Esophagus squamous epithelium (tissue), 5 donors: ENCODE measurements at places on chromosomes 7 and 10.

DNA sequence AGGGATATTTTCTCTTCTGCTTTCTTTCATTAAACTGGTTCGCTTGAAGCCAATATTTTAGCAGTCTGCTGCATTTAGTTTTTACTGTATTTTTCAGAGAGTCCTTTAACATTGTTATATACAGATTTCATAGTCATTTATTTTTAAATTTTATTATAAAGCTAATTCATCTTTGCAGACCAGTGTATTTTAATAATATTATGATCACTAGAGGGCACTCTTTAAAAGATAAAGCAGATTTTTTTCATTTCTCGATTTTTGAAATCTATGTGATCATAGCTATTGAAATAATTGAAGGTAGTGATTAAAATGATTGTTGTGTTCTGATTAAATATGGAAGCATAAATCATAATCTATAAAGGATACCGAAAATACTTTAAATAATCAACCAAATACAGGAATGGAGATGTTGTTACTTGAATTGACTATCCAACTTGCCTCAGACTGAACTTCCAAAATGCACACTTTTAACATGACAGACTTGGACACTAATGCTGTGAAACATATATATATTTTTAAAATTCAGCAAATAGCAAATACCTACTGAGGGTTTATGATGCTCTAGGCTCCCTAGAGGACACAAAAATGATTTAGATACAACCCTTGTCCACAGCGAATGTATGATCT, 35.2 kb downstream of the ST7 start:
- no peak for DNase-seq

DNA sequence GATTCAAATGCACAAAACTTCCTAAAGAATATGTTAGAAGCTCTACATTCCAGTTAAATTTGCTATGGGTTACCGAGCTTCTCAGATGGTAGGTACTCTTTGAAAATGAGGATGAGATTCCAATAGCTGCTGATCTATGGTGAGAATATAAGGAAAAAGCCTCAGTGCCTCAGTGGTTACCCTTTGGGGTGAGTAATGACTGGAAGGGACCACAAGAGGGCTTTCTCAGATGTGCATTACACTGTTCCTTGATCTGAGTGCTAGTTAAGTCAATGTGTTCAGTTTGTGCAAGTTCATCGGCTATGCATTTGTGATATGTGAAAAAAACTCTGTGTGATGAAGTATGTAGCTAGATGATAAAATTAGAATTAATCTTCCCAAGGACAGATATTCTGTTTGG, 3.5 kb downstream of the NRCAM start:
- no peak for DNase-seq

GRCh38 chr7:128855559-128855958, 7.1 kb upstream of the ATP6V1F start:
- DNase-seq, result no peak

DNA sequence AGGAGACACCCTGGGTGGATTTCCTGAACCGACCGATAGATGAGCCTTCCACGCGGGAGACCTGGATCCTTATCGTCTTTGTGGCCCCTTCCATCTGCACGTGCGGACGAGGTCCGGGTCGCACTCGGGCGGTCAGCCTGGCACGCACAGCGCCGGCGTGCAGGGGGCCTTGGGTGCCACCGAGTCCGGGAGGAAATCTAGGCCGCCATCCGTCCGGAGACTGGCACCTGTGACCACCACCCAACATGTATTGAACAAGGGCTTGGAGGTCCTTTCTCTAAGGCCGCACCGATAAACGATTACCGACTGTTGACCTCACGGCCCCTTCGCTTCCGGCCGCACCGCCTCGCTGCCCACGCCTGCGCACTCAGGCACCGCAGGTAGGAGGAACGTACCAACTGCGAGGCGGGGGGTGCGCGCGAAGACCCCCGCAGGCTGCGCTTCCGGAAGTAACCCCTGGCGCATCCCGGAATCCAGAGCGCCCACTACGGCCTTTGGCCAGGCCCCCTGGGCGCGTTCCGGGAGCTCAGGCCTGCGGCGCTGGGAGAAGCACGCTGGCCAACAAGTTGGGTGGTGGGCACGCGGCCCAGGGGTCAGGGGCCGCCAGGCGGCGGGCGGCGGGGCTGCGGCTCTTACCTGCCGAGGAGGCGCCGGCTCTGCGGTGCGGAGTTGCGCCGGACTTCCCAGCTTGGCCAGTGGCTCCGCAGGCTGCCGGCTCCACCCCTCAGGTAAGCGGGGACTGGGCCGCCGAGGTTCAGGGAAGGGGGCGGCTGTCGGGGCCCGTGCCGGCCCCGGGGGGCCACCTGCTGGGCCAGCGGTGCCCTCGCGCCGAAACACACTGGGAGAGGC, at the start of the genes ACTR3C and LRRC61:
Gene ACTR3C, minus strand, starts transcription at position 713 of the 849 bp plus-strand sequence. CDS start 28,249 bp downstream, outside the sequence.
Gene LRRC61, plus strand, starts transcription at position 523 of the 849 bp plus-strand sequence. CDS start 13,507 bp downstream, outside the sequence.
- no peak for DNase-seq

DNA sequence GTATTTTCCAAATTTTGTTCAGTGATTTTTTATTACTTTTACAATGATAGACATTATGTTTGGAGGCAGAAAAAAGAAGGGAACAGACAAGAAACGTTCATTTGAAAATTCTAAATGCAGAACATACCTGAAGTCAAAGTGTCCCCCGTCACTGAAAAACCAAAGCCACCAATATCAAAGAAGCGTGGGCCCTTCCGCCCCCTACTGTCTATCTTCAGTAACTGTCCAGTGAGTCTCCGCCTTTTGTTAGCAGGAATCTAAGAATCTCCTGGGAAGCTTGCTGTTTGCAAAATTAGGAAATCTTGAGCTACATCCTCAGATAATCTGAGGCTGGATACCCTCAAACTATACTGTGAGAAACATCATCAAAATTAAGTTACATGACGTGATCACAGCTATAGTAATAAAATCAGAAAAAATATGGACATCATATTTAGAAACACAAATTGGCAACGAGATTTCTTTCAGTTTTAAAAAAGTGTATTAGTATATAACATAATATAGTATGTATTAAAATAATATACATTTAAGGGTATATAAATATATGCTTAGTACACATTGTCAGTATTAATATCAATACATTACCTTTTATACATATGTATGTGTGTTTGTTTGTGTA, 169.3 kb upstream of the AKR1E2 start:
- no peak for DNase-seq

DNA sequence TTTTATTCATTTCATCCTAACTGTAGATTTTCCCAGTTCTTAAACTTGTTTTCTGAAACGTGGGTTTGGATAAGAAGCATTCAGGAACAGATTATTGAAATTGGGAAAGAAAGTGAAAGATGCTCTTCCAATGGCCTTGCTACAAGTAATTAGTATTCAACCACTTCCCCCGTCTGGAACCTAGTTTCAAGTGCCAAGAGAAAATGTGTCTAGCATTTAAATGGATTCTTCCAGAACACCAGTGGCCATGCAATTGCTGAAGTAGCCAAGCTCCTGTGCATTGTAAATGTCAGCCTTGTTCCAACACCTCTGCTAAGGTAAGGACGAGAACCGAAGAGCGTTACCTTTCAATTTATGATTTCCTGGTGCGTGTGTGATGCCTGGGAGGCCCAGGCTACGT, 68.2 kb downstream of the PFKFB3 start:
- no peak for DNase-seq

- DNase-seq, result no peak
These were observed 107.1 kb upstream of the WDR11 start for GRCh38 chr10:120744040-120744439.

GRCh38 chr10:6530211-6530840, 49.8 kb downstream of the PRKCQ start:
- DNase-seq, result no peak

DNA sequence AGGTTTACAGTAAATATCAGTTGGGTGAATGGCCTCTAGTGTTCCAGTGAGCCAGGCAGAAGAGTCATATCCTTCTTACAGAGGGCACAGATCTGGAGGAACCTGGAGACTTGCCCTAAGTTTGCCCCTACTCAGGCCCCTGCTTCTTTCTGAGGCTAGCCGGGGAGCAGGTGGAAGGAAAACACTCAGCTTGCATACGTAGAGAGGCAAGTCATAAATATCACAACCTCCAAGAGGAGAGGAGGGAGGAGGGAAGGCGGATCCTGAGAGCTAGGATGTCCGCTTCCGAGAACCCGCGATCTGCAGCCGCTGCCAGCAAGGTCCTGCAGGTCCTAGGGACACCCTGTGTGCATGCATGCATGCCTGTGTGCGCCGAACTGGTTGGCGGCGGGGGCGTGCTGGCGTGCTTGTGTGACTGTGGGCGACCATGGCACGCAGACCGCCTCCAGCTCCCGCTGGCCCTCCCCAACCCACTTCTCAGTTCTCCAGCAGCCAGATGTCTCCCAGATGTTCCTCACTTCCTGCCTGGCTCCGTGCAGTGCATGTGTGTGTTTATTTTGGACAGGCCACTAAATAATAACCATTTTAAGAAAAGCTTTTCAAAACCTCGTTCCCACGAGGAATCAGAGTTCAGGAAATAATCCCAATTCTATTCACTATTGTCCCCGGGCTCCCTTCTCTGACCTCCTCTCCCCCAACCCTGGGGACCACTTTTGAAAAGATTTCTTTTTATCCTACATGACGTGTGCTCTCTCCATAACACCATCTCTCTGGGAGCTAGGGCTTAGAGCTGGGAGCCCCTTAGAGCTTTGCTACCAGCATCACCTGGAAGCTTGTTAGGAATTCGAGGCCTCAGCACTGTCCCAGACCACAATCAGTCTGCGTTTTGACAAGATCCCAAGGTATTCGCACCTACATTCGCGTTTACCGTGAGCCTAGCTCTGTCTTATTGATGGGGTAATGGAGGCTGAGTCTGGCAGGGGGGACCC, 32.4 kb downstream of the UNC5B start:
- no peak for DNase-seq

DNA sequence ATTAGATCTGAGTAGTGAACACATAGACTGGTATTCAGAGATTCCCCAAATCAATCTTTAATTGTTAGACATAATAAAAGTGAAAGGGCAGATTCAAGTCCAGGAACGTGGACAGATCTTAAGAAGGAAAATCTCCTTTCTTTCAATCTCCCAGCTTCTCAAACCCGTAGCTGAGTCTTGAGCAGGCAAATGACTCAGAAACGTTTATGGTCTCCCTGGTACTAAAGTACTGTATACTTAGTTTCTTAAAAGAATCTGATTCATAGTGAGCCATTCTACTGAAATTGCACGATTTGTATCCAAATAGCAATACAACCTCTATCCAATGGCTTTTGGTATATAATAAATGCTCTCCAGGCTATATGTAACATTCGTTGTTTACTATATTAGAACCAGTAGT, 140.4 kb upstream of the RHEB start:
- DNase-seq, result no peak

DNA sequence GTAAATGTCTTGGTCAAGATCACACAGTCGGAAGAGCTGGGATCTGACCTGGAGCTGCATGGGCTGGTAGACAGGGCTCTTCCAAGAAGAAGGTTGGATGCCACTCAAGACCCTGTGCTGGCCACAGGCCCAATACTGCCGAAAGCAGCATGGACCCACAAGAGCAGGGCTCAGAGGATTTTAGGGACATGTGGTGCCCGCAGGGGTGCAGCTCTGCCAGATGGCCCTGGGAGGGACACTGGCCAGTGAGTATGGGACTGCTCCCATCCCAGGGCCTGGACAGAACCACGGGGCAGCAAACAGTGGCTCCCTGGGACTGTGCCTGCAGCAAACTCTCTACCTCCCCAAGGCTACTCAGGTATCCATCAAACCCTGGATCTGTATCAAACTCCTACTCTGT, 12.4 kb downstream of the MAT1A start:
- no peak for DNase-seq

- no peak for DNase-seq
These were observed 15.8 kb downstream of the DNMBP start for GRCh38 chr10:99993701-99994689.

DNA sequence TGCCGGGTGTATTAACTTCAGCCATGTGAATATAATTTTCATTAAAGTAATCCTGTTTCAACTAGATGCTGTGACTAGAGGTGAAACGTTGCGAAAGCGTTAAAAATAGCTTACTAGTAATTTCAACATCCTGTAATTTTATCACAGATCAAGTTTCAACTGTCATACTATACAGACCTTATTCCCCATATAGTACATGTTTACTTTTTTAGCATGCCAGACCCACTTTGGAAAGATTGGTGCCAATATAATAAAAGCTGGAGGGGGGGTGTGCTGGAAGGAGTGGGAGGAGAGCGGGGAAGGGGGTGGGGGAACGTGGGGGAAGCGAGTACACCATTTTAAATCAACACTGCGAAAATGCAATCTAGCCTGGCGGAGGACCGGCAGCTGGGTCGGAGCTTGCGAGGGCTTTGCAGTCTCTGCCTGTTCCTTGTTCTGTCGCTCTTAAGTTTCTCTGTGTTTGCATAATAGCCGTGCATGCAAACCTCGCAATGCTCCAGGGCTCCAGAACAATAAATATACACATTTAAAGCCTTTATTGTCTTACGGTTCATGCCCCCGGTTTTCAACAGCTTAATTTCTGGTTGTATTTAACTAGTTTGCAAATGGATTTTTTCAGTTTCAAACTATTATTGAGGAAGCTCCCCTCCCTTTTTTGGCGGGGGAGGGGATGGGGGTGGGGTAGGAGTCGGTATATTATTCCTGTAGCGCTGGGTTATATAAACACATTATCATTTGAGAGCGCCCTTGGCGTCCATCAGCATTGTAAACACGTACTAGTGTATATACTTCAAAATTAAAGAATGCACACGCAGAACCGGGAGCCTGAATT, 1.3 kb upstream of the ARID5B start:
- peak; percentile 13 for DNase-seq

DNA sequence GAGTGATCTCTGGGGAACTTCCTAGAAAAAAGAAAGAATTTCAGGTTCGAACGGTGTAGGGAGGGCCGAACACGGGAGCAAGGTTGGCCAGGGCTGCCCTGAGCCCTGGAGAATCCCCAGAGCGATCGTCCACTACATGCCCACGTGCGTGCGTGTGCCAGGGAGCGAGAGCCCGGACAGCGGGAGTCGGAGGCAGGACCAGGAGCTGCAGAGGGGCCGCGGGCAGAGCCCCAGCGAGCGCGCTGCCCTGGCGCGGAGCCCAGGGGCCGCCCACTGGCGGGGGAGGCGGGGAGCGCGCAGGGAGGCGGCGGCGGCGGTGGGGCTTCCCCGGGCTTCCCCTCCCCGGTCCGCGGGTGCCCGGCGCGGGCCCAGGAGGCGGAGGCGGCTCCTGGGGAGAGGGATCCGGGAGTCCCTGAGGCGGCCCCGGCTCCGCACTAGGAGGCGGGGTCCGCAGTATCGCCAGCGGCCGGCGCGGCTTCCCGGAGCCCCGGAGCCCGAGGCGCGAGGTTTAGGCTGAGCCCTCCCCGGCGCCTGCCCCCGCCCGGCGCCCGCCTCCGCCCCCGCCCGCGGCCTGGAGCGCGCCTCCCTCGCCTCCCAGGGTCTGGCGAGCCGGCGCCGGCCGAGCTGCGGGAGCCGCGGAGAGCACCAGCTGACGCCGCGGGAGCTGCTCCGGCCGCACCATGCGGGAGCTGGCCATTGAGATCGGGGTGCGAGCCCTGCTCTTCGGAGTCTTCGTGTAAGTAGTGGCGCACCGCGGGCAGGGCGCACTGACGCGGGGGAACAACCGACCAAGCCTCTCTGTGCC, at the start of gene PLPP4:
Gene PLPP4, plus strand, starts transcription at position 602 of the 805 bp plus-strand sequence. Its CDS starts 79 bp downstream, at position 681.
- DNase-seq, result no peak
